RPMI7951 (cell line): ENCODE measurements at places on chromosomes 4 and X. TPM values are rescaled to one million over a fixed set of nuclear protein-coding genes. Genes with fewer than 3 reads are reported as not detected.

- DNase-seq, result no peak
These were observed 59.8 kb downstream of the ARSJ start for GRCh38 chr4:113919611-113920010.

GRCh38 chr4:184421533-184422155, 52.7 kb downstream of the IRF2 start:
- no peak for DNase-seq

GRCh38 chrX:97691901-97692455, 808.3 kb downstream of the RPA4 start:
- no peak for DNase-seq

PHF8 gene
- total RNA-seq, result 11.5 and 12.5 TPM in 2 replicates
